ENCODE measurements at places on chromosomes 5 and 9.

DNA sequence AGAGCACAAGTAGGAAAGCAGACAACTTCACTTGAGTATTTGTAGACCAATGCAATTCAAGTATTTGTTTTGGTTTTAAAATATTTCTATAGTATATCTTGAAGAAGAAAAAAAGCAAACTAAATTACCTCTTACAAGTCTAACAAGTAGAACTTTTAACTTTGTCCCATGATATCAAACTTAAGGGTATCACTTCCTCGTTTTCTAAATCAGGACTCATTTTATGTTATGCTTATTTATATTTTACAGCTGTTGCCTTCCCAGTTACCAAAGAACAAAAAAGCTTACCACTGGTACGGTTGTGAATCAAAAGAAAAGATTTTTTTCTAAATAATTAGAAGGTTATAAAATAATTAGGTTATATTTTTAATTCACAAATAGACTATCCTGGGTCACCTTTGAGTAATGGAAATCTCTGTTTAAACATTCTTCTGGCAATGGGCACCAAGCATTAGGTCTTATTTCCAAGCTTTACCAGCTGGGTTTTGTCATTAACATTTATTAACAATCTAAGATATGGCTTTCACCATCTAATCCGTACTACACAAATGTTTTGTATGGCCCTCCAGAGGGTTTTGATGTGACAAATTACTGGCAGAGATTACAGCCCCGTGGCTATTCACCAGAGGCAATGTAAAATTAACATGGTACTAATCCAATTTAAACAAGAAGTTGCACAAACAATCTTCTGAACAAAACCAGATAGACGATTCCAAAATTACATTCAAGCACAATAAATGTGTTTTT lies 63.6 kb downstream of the CEP120 start:
- no peak for DNase-seq

DNA sequence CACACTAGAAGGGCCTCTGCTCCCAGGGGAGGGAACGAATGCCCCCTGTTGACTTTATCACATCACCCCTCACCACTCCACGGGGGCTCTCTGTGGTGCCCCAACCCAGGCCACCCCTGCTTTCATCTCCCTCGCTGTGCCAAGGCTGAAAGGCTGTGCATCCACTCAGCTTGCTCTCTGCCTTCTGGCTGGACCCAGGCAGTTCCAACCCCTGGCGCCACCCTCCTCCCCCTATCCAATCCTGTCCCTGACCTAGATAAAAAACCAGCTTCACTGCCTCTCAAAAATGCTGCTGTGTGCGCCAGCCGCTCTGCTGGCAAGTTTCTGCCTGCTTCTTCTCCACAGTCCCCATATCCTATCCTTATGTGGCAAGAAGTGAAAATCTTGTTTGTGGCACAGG lies 22.4 kb upstream of the CORO2A start:
- no peak for DNase-seq

DNA sequence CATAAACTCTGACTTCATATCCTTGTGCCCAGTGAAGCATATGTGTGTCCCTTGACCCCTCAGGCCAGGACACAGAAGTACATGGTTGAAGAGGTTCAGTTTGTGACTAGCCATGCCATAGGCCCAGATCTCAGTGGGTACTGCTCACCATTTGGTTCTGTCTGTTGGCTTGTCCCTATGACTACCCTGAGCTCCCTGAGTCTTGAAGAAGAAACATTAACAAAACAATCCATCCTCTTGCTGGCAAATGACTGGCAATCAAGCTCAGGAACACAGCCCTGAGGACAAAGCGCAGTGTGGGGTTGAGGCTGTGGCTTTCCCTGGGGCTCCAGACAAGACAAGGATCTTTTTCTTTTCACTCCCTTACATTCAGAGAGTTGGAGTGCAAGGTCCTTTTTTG lies 46.3 kb downstream of the TNFAIP8 start:
- DNase-seq = no peak

- DNase-seq = no peak
Observed at GRCh38 chr9:221989-222776, 7.5 kb downstream of the DOCK8 start.

- no peak for DNase-seq
Observed at GRCh38 chr5:170603578-170604565, 100.1 kb downstream of the KCNIP1 start.

DNA sequence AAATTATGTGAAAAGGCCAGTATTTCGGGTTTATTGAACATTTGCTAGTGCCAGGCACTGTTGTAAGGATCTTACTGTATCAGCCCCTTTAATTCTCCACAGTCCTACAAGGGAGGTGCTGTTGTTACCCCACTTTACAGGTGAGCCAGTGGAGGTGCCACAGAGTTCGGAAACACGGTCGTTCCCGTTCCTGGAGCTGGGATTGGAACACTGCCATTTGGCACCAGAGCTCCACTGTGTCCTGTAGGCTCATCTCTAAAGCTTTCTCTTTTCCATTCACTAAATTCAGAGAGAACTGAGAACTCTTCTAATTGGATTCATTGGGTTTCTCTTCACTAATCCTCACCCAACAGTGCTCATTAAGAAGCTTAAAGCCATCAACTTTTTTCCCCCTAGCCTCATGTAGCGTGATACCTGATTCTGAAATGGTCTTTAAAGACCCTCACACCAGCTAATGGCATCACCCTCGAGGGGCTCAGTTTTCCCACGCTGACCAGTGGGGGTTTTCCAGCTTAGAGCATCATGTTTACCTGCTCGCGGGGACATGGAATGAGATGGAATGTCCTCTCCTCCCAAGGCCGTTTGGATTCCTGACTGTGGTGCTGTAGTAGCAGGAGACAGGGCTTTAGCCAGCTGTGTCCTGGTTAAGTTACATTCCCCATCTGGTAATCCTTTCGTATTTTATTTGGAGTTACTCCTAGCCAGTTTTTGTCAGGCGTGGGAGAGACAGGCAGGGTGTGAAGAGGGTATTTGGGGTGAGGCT lies 5.8 kb downstream of the ERGIC1 start:
- DNase-seq = no peak

DNA sequence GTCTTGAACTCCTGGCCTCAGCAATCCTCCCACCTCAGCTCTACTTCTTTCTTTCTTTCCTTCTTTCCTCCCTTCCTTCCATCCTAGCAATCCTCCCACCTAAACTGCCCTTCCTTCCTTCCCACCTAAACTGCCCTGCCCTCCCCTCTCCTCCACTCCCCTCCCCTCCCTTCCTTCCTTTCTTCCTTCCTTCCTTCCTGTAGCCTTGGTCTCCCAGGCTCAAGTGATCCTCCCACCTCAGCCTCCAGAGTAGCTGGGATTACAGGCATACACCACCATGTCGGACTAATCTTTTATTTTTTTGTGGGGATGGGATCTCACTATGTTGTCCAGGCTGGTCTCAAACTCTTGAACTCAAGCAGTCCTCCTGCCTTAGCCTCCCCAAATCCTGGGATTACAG lies 65.8 kb downstream of the NFIB start:
- no peak for DNase-seq

Data from T47D (cell line).